ENCODE measurements at places on chromosomes 16 and 17. TPM values are rescaled to one million over a fixed set of nuclear protein-coding genes. Genes with fewer than 3 reads are reported as not detected.

Gene RPS2
- polyA plus RNA-seq = 1,957 TPM

Gene HOXB5
- polyA plus RNA-seq = 108 TPM

Gene CACNG3
- 21.1 TPM for polyA plus RNA-seq

Gene NOL3
- polyA plus RNA-seq = 20.3 TPM

Gene PYDC1
- polyA plus RNA-seq = 0.86 TPM

Gene ZG16
- polyA plus RNA-seq = 0.05 TPM

DNA sequence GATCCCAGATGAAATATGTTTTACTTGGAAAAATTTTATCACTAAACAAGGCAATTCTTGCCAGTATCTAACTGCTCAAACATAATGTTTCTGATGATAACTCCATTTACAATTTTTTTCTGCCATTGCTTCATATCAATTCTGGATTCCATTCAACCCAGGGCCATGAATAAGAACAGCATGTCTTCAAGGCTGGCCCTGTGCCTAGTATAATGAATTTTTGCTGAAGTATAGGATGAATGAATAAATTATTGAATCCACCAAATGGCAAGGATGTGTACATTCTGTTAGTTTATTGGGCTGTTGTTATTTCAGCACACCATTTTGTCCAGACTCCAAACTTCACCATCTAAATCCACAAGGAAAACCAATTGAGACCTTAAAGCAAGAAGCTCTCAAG lies 414.7 kb downstream of the HS3ST3B1 start:
- no peaks in the 10 kb centered on the region for H3K27me3 ChIP-seq
- no peaks in the 10 kb centered on the region for H3K4me1 ChIP-seq
- DNase-seq = no peak
- H3K27ac ChIP-seq = no peak overlapping the region
- no peaks in the 10 kb centered on the region for H3K36me3 ChIP-seq

- no peak overlapping the region for H3K27ac ChIP-seq
- H3K4me3 ChIP-seq = no peak overlapping the region
- no peak for DNase-seq
- H3K27me3 ChIP-seq = no peaks in the 10 kb centered on the region
- H3K4me1 ChIP-seq = peaks cover 55% of the 10 kb centered on the region
These were observed 2.6 kb downstream of the ADCY9 start for GRCh38 chr16:4113358-4114256.

DNA sequence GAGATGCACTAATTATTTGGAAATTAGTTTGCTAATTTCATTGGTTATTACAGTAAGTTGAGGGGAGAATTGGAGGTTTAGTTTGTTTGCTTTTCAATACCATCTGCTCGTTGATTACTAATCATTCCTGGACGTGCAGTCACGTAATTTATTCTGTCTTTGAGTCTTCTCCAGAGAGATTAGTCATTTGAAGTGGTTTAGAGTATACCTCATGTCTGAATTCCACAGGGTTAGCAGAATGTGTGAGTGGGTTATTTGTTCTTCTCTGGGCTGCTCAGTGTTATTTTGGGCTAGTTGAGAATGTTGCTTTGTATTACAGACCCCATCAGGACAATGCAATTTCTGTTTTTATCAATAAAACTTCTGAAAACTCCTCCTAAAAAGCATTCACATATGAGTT lies 265.0 kb downstream of the RBFOX1 start:
- H3K27me3 ChIP-seq = no peaks in the 10 kb centered on the region
- no peak overlapping the region for H3K27ac ChIP-seq
- no peak for DNase-seq
- H3K4me3 ChIP-seq = no peak overlapping the region
- no peaks in the 10 kb centered on the region for H3K36me3 ChIP-seq

DNA sequence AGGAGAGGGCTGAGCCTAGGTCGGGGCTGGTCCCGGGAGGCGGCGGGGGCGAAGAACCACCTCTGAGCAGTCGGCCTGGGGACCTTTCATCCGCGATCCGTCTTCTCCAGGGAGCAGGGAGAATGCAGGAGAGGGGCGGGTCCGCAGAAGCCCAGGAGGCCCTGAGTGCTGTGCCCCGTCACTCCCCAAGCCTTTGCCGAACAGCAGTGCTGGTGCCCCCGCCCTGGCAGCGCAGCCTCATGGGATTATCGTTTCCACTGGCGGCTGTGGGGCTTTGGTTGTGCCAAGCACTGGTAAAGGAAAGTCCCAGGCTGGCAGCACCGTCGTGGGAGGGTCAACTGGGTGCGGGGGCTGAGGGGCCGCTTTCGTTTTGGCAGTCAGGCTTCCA lies 631 bp downstream of the TBL3 start:
- peaks cover 6% of the 10 kb centered on the region for H3K27me3 ChIP-seq
- H3K27ac ChIP-seq = no peak overlapping the region
- DNase-seq = no peak

- H3K36me3 ChIP-seq = peaks cover 45% of the 10 kb centered on the region
- H3K27me3 ChIP-seq = no peaks in the 10 kb centered on the region
- no peak overlapping the region for H3K27ac ChIP-seq
- no peak overlapping the region for H3K4me3 ChIP-seq
- DNase-seq = no peak
- H3K4me1 ChIP-seq = peaks cover 48% of the 10 kb centered on the region
These were observed 51.5 kb downstream of the MPRIP start for GRCh38 chr17:17093764-17094163.

DNA sequence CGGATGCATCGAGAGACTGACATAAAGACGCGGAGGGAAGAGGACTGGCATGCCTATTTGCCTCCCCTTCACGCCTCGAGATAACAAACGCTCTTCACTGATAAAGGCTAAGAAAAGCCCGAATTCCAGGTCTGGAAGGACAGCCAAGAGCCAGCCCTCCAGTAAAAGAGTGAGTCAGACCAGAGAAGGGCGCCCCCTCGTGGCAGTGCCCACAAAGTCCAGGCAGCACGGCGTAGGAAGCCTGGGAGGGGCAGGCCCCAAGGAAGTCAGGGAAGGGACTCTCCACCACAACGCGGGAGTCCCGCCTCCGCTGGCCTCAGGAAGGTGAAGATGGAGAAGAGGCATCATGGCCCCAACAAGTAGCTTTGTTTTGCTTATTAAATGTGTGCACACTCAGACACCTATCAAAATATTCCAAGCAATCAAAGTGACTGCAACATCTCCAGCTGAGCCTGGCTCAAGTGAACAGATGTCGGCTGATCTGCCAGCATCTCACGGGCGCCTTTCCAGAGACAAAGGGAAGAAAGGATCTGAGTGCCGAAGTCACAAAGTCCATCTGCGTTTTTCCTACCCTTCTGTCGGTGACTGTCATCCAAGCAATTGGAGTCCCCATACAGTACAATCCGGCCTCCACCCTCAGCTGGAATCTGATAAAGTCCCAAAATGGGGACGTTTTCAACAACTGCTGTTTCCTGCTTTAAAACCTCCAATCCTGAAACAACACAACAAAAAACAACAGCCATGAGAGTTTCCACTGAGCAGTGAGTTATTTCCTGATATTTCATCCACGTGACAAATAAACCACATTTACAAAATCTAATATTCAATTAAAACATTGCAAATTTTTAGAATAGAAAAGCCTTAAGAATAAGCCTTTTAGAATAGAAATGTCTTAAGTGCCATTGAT lies 20.4 kb upstream of the SLC38A8 start:
- H3K27ac ChIP-seq = no peak overlapping the region
- no peaks in the 10 kb centered on the region for H3K27me3 ChIP-seq
- H3K4me3 ChIP-seq = no peak overlapping the region
- DNase-seq = no peak
- peaks cover 8% of the 10 kb centered on the region for H3K4me1 ChIP-seq

GRCh38 chr16:4888428-4889135 lies 41.3 kb downstream of the UBN1 start:
- H3K4me1 ChIP-seq = peaks cover 18% of the 10 kb centered on the region
- no peaks in the 10 kb centered on the region for H3K27me3 ChIP-seq
- peaks cover 74% of the 10 kb centered on the region for H3K36me3 ChIP-seq
- H3K27ac ChIP-seq = no peak overlapping the region
- no peak overlapping the region for H3K4me3 ChIP-seq

DNA sequence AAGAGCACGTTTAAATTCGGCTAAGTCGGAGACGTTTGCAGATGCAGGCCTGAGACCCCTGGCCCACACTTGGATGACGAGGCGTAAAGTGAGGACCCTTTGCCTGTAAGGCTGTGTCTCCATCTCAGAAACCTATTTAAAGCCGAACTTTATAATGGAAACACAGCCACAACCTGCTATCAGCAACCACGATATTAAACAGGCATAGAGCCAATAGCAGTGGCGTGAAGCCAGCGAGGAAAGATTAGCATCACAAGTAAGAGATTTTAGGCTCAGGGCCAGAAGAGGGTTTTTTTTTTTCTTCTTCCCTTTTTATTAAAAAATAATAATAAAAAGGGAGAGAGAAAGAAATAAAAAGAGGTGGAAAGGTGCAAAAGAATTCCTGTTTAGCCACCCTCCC lies 111.3 kb upstream of the NOL11 start:
- no peak overlapping the region for H3K27ac ChIP-seq
- H3K36me3 ChIP-seq = no peaks in the 10 kb centered on the region
- peaks cover 40% of the 10 kb centered on the region for H3K4me1 ChIP-seq
- DNase-seq = no peak

- no peaks in the 10 kb centered on the region for H3K4me1 ChIP-seq
- no peak for DNase-seq
- H3K27me3 ChIP-seq = no peaks in the 10 kb centered on the region
- no peak overlapping the region for H3K4me3 ChIP-seq
These were observed 310.1 kb downstream of the CA10 start for GRCh38 chr17:51848451-51848850.

- peak overlapping the region; percentile 78 for H3K4me3 ChIP-seq
- DNase-seq = no peak
- peaks cover 48% of the 10 kb centered on the region for H3K4me1 ChIP-seq
These were observed 1.9 kb downstream of the PMP22 start for GRCh38 chr17:15263206-15263579.

DNA sequence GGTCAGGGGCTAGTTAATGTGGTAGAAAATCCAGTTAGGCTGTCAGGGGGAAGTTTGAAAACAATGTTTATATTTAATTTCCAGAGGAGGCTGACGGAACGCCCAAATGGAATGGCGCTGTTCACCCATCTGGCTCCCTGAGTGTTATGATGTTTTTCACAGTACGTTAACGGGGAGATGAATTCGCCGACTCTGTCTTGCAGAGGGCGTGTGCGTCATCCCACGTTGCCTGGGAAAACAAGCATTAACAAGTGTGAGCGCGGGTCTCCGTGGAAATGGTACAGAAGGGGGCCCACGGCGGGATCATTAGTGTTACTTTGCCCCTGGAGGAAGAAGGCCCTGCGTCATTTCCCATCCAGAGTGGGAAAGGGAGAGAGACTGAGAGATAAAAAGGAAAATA lies 29.6 kb downstream of the RGS9 start:
- no peak overlapping the region for H3K4me3 ChIP-seq
- no peak for DNase-seq
- H3K27me3 ChIP-seq = no peaks in the 10 kb centered on the region
- H3K36me3 ChIP-seq = peaks cover 9% of the 10 kb centered on the region

GRCh38 chr16:48121276-48121675 lies 34.5 kb downstream of the ABCC12 start:
- no peaks in the 10 kb centered on the region for H3K27me3 ChIP-seq
- no peaks in the 10 kb centered on the region for H3K36me3 ChIP-seq
- H3K27ac ChIP-seq = no peak overlapping the region
- H3K4me1 ChIP-seq = peaks cover 11% of the 10 kb centered on the region
- no peak for DNase-seq
- H3K4me3 ChIP-seq = no peak overlapping the region

DNA sequence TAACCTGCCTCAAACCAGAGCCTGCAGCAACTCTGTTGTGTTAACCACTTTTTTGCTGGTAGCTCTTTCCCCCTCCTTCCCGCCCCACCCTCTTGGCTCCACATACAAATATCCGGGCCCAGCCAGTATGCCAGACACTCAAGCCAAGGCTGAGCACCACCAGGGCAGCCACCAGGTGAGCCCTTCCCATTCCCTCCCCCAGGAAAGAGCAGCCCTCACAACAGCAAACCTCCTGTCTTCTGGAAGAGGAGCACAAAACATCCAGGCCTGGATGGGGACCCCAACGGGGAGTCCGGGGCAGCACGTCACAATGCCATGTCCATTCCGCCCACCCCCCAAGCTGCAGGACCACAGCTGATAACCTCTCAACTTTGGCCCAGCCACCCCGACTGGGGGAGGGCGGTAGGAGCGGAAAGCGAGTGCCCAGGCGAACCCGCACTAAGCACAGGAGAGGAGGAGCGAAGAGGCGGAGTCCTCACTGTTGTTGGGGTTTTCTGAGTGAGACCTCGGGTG lies 757 bp downstream of the ORMDL3 start:
- H3K27ac ChIP-seq = peak overlapping the region; percentile 91
- DNase-seq = no peak
- peak overlapping the region; percentile 85 for H3K4me3 ChIP-seq
- H3K27me3 ChIP-seq = no peaks in the 10 kb centered on the region

- H3K36me3 ChIP-seq = no peaks in the 10 kb centered on the region
- DNase-seq = no peak
- no peaks in the 10 kb centered on the region for H3K4me1 ChIP-seq
- no peak overlapping the region for H3K27ac ChIP-seq
- H3K27me3 ChIP-seq = no peaks in the 10 kb centered on the region
- no peak overlapping the region for H3K4me3 ChIP-seq
These were observed 195.2 kb upstream of the KIF2B start for GRCh38 chr17:53627511-53627910.

GRCh38 chr16:12567602-12568001 lies 236.1 kb downstream of the CPPED1 start:
- no peaks in the 10 kb centered on the region for H3K4me1 ChIP-seq
- H3K36me3 ChIP-seq = peaks cover 13% of the 10 kb centered on the region
- H3K4me3 ChIP-seq = no peak overlapping the region
- no peaks in the 10 kb centered on the region for H3K27me3 ChIP-seq

- H3K4me3 ChIP-seq = no peak overlapping the region
- H3K27me3 ChIP-seq = no peaks in the 10 kb centered on the region
These were observed 16.6 kb downstream of the TUBD1 start for GRCh38 chr17:59876107-59876506.

DNA sequence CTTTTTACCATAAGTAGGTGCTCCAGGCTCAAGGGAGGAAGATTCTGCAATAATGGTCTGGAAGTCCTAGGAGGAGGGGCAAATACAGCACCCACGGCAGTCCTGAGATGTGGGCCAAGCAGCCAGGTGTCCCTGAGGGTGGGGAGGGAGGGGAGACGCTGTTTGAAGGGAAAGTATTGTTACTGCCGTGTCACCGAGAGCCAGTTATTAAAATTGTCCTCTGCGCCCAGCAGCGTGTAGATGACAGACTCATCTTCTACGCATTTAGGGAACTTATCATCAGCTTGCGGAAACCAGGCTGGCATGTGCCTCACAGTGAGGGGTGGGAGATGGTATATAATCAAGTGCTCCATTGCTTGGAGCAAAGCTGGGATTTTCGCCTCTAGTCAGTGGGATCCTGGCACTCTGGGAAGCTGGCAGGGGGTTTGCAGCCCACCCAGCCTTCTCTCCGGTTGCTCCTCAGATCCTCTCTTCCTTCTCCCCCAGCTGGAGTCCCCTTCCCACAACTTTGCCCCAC lies 104.6 kb downstream of the OR1D5 start:
- no peaks in the 10 kb centered on the region for H3K27me3 ChIP-seq
- H3K4me3 ChIP-seq = no peak overlapping the region
- H3K4me1 ChIP-seq = peaks cover 12% of the 10 kb centered on the region
- H3K36me3 ChIP-seq = peaks cover 11% of the 10 kb centered on the region

- DNase-seq = no peak
- no peaks in the 10 kb centered on the region for H3K27me3 ChIP-seq
These were observed 22.4 kb downstream of the RBL2 start for GRCh38 chr16:53456625-53457024.

Data from spinal cord (tissue), 10 donors.